ENCODE measurements at places on chromosomes 2 and 18. TPM values are rescaled to one million over a fixed set of nuclear protein-coding genes. Genes with fewer than 3 reads are reported as not detected.

The TMEM198 gene
- 1.0 TPM for total RNA-seq

The DOK6 gene
- total RNA-seq, result not detected

The ITPRIPL1 gene
- total RNA-seq, result 7.2 TPM

The CRYGC gene
- total RNA-seq, result not detected

The IL1F10 gene
- total RNA-seq, result not detected

The CNRIP1 gene
- not detected for total RNA-seq

The GTF2A1L gene
- total RNA-seq, result not detected

The FRZB gene
- total RNA-seq, result not detected

The ACTG2 gene
- 0.21 TPM for total RNA-seq

The CDH20 gene
- total RNA-seq, result not detected

The USP37 gene
- 11.7 TPM for total RNA-seq

The OXER1 gene
- total RNA-seq, result not detected

The CBLN2 gene
- total RNA-seq, result not detected

The LHCGR gene
- total RNA-seq, result not detected

The AGAP1 gene
- 15.2 TPM for total RNA-seq

The TMEM200C gene
- total RNA-seq, result 0.14 TPM

The RFX8 gene
- total RNA-seq, result not detected

The CNTNAP5 gene
- total RNA-seq, result not detected

The TLX2 gene
- not detected for total RNA-seq

The TEX44 gene
- total RNA-seq, result not detected

The ADAM23 gene
- total RNA-seq, result 0.28 TPM

The PRSS56 gene
- not detected for total RNA-seq

All from foreskin keratinocyte (primary cell).